ENCODE measurements at places on chromosomes 5 and 9. TPM values are rescaled to one million over a fixed set of nuclear protein-coding genes. Genes with fewer than 3 reads are reported as not detected.

DNA sequence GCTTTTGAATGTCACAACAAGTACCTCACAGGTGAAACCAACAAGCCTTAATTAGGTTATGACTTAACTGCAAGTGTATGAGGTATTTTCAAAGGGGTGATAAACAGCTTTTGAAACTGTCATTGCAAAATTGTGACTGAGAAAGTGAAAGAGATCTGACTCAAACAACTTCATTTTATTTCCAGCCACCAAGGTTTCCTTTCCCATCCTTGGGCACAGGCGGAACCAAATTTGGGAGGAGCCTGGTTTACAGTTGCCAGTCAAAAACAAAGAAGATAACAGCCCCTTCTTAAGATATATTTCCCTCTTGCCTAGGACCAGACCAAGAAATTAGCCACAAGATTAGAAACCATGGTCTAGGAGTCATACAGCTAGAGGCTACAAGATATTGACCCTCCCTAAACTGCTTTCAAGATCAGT lies 417.1 kb downstream of the CSNK1G3 start:
- no peaks in the 10 kb centered on the region for H3K36me3 ChIP-seq
- H3K4me1 ChIP-seq, result no peaks in the 10 kb centered on the region
- DNase-seq, result peak; percentile 28
- no peaks in the 10 kb centered on the region for H3K27me3 ChIP-seq
- no peak overlapping the region for H3K27ac ChIP-seq

DNA sequence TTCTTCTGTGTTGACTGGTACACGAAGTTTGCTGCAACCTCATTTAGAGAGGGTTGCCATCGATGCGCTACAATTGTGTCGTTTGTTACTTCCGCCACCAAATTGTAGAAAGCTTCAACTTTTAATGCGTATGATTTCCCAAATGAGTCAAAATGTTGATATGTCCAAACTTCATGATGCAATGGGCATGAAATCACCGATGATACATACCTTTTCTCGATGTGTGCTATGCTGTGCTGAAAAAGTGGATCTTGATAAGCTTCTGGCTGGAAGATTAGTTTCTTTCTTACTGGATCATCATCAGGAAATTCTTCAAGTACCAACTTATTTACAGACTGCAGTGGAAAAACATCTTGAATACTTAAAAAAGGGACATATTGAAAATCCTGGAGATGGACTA lies 65.7 kb downstream of the TMEM38B start:
- no peaks in the 10 kb centered on the region for H3K27me3 ChIP-seq
- no peak for DNase-seq
- H3K27ac ChIP-seq, result no peak overlapping the region
- H3K4me3 ChIP-seq, result no peak overlapping the region
- H3K36me3 ChIP-seq, result no peaks in the 10 kb centered on the region

- H3K36me3 ChIP-seq, result no peaks in the 10 kb centered on the region
- peaks cover 4% of the 10 kb centered on the region for H3K27me3 ChIP-seq
- H3K4me3 ChIP-seq, result no peak overlapping the region
- H3K27ac ChIP-seq, result no peak overlapping the region
- no peaks in the 10 kb centered on the region for H3K4me1 ChIP-seq
Observed at GRCh38 chr5:10856683-10857337, 95.8 kb upstream of the DAP start.

- no peak overlapping the region for H3K4me3 ChIP-seq
- no peaks in the 10 kb centered on the region for H3K36me3 ChIP-seq
- no peaks in the 10 kb centered on the region for H3K4me1 ChIP-seq
- H3K27ac ChIP-seq, result no peak overlapping the region
- H3K27me3 ChIP-seq, result no peaks in the 10 kb centered on the region
Observed at GRCh38 chr5:79847561-79847960, 143.5 kb downstream of the MTX3 start.

- DNase-seq, result no peak
- H3K4me1 ChIP-seq, result peaks cover 13% of the 10 kb centered on the region
- no peak overlapping the region for H3K4me3 ChIP-seq
- H3K36me3 ChIP-seq, result no peaks in the 10 kb centered on the region
Observed at GRCh38 chr9:70406434-70406862, 8.0 kb downstream of the KLF9 start.

- peak overlapping the region; percentile 62 for H3K27ac ChIP-seq
- no peaks in the 10 kb centered on the region for H3K36me3 ChIP-seq
- DNase-seq, result peak; percentile 61
- peaks cover 12% of the 10 kb centered on the region for H3K4me1 ChIP-seq
- H3K4me3 ChIP-seq, result peak overlapping the region; percentile 56
- no peaks in the 10 kb centered on the region for H3K27me3 ChIP-seq
Observed at GRCh38 chr9:89999534-90000370, 394.9 kb downstream of the GADD45G start.

- H3K36me3 ChIP-seq, result no peaks in the 10 kb centered on the region
- H3K27ac ChIP-seq, result peak overlapping the region; percentile 50
- peak overlapping the region; percentile 5 for H3K4me3 ChIP-seq
- peak; percentile 48 for DNase-seq
- no peaks in the 10 kb centered on the region for H3K27me3 ChIP-seq
Observed at GRCh38 chr5:54646356-54647101, 129.0 kb downstream of the SNX18 start.

GRCh38 chr5:6176102-6176693 lies 202.1 kb downstream of the MED10 start:
- H3K27ac ChIP-seq, result no peak overlapping the region
- no peak overlapping the region for H3K4me3 ChIP-seq
- no peak for DNase-seq
- no peaks in the 10 kb centered on the region for H3K4me1 ChIP-seq
- H3K36me3 ChIP-seq, result no peaks in the 10 kb centered on the region
- no peaks in the 10 kb centered on the region for H3K27me3 ChIP-seq

GRCh38 chr5:73818357-73818756 lies 192.4 kb downstream of the ARHGEF28 start:
- no peak for DNase-seq
- no peaks in the 10 kb centered on the region for H3K4me1 ChIP-seq
- H3K36me3 ChIP-seq, result no peaks in the 10 kb centered on the region
- no peak overlapping the region for H3K4me3 ChIP-seq
- H3K27ac ChIP-seq, result no peak overlapping the region
- H3K27me3 ChIP-seq, result no peaks in the 10 kb centered on the region

ENTREP1 gene
- not detected for total RNA-seq

DNA sequence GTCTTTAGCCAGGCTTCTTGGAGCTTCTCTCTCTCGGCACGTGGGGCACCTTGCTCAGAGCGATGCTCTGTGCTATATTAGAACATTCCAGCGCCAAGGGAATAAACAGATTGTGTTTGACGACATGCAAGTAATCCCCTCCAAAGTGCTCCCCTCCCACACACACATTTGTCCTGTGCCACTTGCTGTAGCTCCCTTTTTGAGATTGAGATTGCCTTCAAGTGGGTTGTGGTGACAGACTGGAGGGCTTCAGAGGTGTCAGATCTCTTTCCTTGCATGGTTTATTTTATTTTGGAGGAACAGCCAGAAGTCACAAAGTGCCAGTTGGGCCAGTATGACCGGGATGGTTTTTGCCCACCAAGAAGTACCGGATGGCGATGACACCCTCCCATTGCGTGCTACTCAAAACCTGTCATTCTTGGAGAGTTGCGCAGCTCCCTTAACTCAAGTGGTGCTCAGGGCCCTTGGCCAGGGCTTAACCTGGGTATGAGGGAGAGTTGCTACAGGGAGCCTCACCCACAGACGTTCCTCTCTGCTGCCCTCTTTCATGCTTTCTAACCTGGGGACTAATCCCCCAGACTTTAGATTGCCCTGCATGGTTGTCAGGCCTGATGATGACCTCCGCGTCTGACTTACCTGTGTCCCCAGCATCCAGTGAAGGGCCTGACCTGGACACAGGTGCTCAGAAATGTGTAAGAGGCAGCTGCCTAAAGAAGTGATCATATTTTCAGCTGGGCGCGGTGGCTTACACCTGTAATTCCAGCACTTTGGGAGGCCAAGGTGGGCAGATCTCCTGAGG lies 18.8 kb upstream of the RPL26L1 start:
- no peaks in the 10 kb centered on the region for H3K27me3 ChIP-seq
- no peaks in the 10 kb centered on the region for H3K4me1 ChIP-seq
- peaks cover 4% of the 10 kb centered on the region for H3K36me3 ChIP-seq
- no peak overlapping the region for H3K27ac ChIP-seq
- no peak for DNase-seq
- no peak overlapping the region for H3K4me3 ChIP-seq

PKD2L2 gene
- total RNA-seq, result not detected

ZBTB6 gene
- total RNA-seq, result 7.9 TPM

- no peak for DNase-seq
- H3K27ac ChIP-seq, result no peak overlapping the region
- no peaks in the 10 kb centered on the region for H3K36me3 ChIP-seq
Observed at GRCh38 chr5:157971571-157972216, 112.7 kb upstream of the CLINT1 start.

SLC6A19 gene
- not detected for total RNA-seq

Measured in GM12878 (cell line).